ENCODE measurements at places on chromosomes 3 and 15.

GRCh38 chr15:57824186-57824585 is 117.7 kb downstream of the POLR2M start:
- no peak for DNase-seq

GRCh38 chr15:70169147-70169546 is 71.4 kb upstream of the TLE3 start:
- no peak for DNase-seq

DNA sequence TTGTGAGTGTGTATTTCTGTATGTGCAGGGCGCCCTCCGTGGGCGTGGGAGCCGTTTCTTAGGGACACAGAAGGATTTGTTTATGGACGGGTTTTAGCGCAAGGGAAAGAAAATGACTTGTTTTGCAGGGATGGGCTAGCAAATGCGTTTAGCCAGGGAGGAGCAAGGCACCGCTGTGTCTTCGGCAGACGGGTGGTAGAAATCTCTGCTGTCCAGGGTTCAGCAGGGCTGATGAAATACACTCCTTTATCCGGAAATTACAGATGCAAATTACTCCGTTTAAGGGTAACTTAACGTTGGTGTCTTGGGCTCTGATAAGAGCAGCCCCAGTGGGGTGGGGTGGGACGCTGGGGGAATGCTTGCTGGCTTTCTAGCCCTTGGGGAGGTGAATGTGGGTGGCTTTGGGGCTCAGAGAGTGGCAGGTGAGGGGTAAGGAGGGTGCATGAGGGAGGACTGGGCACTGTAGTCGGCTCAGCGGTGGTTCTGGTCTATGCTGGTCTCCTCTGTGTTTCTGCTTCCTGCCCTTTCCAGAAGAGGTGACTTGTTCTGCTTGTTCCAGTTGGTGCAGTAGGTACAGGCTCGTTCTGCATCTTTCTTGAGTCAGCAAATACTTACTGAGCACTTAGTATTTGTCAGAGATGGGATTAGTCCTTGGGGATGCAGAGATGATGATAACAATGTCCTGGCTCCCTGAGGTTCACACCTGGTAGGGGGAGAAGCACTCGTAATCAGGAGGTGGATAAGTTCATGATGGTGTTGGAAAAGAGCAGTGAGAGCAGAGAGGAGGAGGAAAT is 954 bp downstream of the SV2B start:
- peak; percentile 25 for DNase-seq

- DNase-seq = no peak
These were observed 503.5 kb downstream of the FGF12 start for GRCh38 chr3:192223815-192224214.

- DNase-seq = no peak
These were observed 298.9 kb upstream of the RORA start for GRCh38 chr15:61527836-61528580.

GRCh38 chr15:50075319-50075718 is 43.7 kb downstream of the ATP8B4 start:
- DNase-seq = no peak

DNA sequence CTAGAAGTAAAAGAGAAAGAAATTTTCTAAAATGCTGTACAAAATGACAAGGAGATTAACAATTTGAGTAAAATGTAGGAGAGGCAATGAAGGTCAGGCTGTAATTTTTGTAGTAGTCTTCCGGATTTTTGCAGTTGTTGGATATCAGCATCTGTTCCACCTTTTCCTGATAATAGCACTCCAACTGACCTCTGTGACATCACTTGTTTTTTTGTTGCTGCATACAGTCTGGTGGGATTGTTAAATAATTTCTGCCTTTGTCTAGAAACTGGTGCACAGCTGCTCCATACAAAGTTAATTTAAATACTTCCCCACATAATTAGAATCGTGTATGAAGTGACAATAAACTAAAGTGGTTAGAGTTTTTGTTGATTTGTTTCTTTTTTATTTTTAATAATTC is 731.4 kb downstream of the PLOD2 start:
- no peak for DNase-seq

DNA sequence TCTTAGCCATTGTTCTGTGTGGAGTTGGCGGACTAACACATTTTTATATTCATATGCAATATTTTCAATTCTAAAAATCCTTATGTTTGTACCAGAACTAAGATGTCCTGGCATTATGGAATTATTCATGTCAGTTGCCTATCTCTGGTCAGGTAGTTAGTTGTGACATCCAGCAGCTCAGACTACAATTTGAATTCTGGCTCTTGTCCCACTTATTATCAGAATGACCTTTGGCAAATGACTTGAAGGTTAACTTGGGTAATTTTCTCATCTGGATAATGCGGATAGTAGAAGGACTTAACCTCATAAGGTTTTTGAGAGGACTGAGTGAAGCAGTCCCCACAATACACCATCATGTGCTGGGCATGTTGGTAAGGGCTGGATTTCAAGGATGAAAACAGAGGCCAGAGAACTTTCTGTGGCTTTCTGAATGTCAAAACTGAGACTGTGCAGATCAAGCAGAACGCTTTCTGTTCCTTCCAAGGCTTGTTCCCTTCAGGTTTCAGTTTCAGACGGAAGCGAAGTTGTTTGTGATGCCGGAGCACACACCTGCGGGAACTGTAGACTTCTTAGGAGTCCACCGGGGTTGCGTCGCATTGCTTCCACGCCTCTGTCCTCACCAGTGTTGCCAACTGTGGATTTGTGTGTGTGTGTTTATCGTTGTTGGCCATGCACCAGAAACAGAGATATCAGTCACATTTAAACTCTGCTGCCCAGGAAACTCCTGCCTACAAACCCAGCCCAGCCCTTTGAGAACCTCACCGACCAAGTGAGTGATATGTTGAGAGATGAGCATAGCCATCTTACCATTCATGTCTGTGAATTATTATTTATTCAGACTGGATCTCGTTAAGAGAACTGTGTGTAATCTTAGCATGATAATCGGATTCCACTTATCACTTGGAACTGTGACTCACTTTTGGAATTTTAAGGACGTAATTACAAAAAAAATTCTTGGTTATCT is 76.0 kb downstream of the PTPRG start:
- DNase-seq = no peak

DNA sequence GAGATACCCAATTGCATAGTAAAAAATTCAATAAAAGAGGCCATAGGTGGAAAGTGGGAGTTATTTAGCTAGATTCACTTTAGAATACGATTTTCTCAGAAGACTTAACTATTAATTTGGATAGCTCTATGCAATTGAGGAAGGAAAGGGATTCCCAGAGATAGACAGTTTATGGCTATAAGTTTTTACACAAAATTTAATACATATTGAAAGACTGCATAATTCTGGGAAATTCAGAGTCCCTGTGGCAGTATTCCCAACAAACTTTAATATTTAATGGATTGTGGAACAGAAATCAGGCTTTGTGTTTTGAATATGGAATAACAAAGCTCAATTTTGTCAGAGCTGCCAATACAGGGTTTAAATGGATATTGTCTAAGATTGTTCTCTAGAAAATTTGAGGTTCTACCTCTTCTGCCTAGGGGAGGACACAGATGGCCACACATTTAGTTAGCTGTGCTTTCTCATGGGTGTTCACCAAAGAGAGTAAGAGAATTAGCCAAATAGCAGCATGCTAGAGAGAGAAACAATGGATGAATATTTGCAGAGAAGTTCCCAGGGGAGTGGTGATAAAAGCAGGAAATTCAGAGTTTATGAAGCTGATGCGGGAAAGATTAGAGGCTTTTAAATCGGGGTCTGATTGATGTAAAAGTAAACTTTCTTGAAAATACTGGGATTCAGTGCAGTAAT is 8.5 kb downstream of the ISL2 start:
- no peak for DNase-seq

DNA sequence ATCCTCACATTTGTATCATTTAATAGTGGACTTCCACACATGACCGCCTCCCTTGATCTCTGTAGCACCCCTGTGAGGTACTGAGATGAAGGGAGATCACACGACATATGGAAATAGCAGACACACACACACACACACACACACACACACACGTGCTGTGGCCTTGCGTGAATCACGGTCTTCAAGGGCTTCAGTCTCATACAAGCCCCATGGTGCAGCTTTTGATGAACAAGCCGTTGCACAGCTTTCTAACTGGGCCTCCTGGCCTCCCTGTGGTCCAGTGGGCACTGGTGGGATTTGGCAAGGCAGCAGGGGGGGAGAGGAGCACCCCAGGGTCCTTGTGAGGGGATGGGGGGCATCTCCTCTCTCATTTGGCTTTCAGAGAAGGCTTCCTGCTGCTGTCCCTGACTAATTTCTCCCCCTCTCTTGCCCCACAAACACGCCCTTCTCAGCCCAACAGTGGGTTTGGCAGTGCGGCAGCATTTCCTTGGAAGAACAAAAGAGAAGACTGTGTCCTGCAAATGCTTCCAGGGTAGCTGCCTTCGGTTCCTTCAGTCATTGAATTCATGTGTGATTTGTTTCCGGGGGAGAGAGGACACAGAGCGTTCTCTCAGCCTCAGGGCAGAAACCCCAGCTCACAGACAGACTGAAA is 98.7 kb downstream of the SMAD6 start:
- no peak for DNase-seq

DNA sequence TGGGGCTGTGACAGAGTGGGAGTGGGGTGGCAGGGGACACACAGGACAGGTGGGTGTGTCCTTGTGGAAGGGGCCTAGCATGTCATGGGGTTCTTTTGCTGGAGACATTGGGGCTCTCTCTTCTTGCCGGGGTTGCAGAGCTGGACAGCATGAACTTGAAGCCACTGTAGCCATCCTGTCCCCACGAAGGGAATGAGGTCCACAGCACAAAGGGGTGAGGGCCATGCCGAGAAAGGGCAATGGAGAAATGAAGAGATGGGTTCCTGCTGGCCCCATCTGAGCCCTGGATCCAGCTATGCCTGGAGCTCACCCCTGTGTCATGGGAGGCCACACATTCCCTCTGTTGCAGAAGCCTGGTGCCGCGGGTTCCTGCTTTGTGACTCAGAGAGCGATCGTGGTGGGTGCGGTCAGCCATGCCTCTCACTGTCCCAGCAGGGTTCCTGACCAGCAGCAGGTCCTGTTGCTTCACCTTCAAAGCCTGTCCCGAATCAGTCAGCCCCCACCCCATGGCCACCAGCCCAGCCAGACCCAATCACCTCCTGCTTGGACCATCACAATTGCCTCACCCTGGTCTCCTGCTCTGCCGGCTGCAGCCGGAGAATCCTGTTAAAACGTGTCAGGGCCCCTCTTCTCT is 50.0 kb downstream of the DNAJB8 start:
- DNase-seq = no peak

DNA sequence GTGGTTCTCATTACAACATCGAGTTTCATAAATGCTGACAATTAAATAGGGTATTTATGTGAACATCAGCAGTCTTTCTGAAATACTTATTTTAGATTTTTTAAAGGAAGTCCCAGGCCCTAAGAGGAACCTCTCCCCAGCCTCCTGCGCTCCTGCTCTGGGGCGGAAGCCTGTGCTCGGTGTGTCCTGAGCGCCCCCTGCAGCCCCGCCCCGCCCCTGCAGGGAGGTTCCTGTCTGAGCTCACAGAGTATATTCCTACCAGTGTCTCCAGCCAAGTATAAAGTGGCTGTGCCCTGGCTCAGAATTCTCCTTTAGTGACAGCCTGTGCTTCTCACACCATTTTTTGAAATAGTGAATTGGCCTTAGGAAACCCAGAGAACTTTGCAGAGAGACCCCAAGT is 567.9 kb downstream of the GOLGA6L6 start:
- DNase-seq = no peak

DNA sequence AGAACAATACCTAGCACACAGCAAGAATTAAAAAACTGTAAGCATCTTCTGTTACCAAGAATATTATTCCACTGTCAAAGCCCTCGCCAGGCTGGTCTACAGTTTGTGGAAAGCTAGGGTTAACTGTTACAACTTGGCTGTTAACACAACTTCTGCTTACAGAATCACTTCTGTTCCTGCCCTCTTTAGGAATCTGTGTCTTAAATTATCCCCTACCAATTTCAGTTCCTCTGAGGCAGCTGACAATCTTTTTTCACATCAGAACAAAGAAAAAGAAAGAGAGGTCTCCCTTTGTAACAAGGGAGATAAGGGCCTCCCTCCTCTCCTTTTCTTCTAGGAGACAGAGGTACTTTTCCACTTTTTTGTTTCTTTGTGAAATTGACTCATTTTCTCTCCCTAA is 188.9 kb downstream of the FMN1 start:
- DNase-seq = no peak

DNA sequence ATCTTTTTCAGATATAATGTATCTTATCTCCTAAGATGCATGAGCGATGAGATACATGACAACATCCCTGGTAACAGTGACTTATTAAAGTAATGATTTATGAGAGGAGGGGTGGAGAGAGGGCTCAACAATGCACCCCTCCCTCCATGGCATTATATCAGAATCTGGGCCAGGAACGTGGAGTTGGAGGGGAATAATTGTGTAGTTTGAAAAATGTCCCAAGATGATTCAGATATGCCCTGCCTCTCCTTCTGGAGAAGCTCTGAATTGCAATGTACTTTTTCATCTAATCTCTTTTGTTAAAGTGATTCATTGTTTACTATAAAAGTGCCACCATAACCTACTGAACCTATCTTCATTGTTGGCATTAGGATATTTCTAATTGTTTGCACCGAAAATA is 86.5 kb downstream of the FRMD4B start:
- DNase-seq = no peak
